ENCODE measurements at places on chromosomes 13 and 19.

DNA sequence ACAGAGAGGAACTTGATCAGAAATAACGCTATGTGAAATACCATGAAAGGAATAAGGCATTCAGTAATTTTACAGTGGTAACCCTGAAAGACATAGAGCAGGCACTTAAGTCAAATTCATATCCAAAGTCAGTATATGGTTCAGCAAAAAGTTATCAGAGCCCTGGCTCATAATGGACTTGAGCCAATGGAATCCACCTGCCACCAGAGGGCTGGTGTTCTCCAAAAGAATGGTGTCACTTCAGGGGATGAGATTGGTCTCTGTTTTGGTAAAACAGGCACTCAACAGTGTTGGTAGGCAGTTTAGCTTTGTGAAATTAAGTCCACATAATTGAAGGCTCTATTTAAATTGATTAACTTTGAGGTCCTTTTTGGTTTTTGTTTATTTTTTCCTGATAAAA is 93.9 kb downstream of the LIG4 start:
- DNase-seq, result no peak

- DNase-seq, result no peak
These were observed 266.2 kb downstream of the MAB21L1 start for GRCh38 chr13:35210261-35210660.

DNA sequence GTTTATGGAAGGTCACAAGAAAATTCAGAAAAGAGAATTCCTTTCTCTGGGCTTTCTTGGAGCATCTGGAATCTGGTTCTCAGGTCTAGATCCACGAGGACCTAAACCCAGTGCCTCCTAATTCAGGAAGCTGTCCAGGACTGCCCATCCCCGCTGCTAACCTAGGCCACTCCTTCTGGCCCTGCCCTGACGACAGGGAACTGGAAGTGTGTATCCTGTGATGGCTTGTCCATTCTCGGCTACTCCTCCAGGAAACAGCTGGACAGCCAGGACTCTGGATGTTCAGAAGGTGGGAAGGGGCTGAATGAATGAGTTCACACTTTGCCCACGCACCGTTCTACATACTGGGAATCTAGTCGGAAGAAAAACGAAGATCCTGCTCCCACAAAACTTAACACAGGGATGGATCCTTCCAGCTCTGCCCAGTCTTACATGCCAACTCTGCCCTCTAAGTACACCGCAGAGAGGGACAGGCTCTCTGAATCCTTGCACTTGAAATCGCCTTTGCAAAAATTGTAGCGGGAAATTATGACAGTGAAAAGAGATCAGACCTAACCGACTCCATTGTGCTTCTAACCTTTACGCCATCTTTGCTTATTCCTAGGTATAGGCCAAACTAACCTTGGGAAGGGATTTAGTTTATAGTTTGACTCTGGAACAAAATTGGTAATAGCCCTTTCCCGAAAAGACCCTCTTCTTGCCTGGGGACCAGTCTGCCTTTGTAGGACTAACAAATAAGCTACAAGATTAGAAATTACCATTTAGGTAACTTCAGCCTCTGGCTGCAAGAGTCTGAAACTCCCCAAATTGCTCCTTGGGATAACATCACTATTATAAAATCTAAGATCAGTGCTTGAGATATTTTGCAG is 1.8 kb downstream of the LSM4 start:
- DNase-seq, result no peak

GRCh38 chr19:12834976-12835757 is 788 bp upstream of the RTBDN start:
- DNase-seq, result peak; percentile 12

DNA sequence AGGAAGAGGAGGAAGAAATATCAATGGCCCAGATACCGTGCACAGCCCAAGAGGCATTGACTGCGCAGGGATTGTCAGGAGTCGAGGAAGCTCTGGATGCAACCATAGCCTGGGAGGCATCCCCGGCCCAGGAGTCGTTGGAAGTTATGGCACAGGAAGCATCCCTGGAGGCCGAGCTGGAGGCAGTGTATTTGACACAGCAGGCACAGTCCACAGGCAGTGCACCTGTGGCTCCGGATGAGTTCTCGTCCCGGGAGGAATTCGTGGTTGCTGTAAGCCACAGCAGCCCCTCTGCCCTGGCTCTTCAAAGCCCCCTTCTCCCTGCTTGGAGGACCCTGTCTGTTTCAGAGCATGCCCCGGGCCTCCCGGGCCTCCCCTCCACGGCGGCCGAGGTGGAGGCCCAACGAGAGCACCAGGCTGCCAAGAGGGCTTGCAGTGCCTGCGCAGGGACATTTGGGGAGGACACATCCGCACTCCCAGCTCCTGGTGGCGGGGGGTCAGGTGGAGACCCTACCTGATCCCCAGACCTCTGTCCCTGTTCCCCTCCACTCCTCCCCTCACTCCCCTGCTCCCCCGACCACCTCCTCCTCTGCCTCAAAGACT is 36.0 kb downstream of the KEAP1 start:
- DNase-seq, result no peak

DNA sequence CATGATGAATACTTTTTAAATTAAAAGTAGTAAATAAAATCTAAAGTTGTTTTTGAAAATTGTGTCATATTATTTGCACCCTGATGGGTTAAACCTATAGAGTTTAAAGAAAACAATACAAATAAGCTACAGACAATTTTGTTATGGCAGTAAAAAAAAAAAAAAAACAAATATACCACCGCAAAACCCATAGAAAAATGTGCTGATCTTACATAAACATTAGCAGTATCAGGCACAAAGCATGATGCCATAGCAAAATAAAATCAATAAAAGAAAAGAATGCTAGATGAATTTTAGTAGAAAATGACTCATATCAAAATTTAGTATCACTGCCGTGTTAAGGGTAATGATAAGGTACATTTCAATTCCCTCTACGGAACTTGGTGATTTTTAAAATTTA is 826.0 kb downstream of the SLITRK1 start:
- no peak for DNase-seq

Measured in CD4-positive, alpha-beta T cell treated with Interleukin-6 for 4 hours (primary cell).